Activated CD4-positive, alpha-beta T cell treated with anti-CD3 and anti-CD28 coated beads for 24 hours (primary cell): ENCODE measurements at places on chromosomes 6 and 20.

DNA sequence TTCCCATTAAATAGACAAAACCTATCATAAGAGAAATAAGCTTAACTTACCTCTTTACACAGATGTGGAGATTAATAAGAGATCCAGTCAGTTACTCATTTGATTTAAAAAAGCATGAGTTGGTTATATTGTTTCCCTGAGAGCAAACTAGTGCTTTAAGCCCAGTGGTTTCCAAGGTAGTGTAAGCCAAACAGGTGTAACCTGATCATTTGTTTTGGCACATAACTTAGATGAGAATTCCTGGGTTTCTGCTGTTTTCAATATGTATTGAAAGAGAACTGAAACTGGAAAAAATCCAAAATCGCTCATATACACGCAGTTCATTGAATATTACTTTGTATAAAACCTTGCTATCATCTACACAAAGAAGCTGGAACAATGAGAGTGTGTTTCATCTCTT lies 30.5 kb upstream of the SMIM8 start:
- DNase-seq = no peak

GRCh38 chr20:3922983-3923339 lies 33.8 kb downstream of the PANK2 start:
- DNase-seq = no peak

DNA sequence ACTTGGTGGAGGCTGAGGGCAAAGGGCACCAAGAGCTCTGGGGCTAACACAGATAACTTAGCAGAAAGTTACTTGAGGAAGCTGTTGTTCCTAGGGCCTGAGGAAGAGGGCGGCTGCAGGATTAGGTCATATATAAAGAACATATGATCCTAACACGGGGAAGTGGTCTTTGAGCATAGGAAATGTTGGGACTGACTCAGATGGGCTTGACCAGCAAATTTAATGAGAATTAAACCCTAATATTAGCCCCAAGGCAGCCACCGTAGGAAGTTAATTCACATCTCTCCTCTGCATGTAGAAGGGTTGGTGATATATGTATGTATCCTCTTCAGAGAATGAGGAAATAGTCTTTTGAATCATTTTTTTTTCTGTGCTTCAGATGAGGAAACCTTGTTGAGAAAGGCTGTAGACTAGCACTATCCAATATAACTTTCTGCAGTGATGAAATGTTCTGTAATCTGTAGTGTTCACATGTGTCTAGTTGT lies 9.2 kb upstream of the ZBTB9 start:
- no peak for DNase-seq

- DNase-seq = no peak
Measured at GRCh38 chr6:14310960-14311359, 193.4 kb downstream of the CD83 start.

GRCh38 chr20:12049125-12049524 lies 131.4 kb downstream of the BTBD3 start:
- DNase-seq = no peak

DNA sequence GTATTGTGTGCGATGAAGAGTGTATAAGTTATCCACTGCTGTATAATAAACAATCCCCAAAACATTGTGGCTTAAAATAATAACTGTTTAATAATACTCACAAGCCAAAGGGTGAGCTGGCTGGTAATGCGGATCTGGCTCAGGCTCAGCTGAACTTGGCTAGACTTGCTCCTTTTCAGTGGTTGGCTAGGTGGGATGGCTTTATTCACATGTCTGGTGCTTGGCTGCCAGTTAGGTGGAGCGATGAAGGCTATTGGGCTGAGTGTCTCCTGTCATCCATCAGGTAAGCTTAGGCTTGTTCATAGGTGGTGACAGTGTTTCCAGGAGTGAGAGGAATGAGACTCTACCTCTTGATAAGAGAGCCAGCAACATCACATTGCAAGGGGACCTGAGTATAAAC lies 135.0 kb upstream of the ASCC3 start:
- no peak for DNase-seq
